ENCODE measurements at places on chromosomes 5 and 9. TPM values are rescaled to one million over a fixed set of nuclear protein-coding genes. Genes with fewer than 3 reads are reported as not detected.

- DNase-seq: no peak
Observed at GRCh38 chr9:78286946-78287388, 10.0 kb upstream of the PSAT1 start.

- DNase-seq: no peak
Observed at GRCh38 chr9:113179839-113180238, 29.0 kb downstream of the SLC31A2 start.

DNA sequence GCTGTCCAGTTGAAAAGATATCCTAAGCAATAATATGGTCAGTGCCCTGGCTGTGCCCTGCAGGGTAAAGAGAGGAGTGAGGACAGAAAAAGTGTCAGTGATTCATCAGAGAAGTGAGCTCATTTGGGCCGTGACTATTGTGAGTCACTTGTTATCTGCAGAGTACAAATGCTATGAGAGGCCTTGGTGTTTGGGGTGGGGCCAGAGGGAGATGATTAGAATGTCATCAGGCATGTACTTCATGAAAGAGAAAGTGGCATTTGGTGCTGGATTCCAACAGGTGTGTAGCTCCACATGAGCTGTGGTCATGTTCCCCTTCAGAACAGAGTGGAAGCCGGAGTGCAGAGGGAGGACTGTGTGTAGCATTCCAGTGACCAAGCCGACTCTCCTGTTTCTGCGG, 174.1 kb downstream of the KDM4C start:
- no peak for DNase-seq

DNA sequence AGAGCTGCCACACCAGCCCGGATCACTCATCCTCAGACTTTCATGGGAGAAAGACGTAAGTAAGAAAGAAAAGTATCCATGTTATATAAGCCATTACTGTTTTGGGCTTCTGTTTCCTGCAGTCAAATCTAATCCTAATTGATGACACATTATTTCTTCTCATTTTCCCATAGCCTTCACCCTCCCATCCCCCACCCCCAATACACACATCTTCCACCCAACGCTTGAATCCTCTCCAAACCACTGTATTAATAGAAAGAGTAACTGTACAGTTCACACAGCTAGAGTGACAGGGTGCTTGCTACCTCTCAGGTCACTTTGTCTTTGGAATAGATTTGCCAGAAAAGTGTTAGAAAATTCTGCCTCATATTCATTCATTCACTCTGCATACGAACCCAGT, 69.3 kb upstream of the IL17B start:
- DNase-seq: no peak

- DNase-seq: no peak
Observed at GRCh38 chr9:125434986-125435775, 173.6 kb downstream of the GAPVD1 start.

- no peak for DNase-seq
Observed at GRCh38 chr9:33379666-33380389, 22.5 kb downstream of the AQP7 start.

DNA sequence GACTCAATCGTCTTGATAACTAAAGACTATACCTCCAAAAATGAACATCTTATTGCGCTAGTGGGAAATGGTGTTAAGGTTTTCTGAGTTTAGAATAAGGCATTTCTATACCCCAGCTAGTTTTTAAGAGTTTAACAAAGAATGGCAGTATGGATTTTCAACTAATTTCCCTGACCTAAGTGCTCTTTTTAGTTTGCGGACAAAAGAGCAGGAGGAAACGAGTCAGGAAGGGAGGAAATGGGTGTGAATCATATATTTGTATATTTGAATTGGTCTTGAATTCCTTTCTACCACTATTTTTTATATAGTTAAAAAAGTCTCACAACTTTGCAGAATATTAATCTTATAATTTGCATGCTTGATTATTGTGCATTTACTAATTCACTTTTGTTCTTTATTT, 516.3 kb upstream of the ZNF608 start:
- DNase-seq: no peak

DNA sequence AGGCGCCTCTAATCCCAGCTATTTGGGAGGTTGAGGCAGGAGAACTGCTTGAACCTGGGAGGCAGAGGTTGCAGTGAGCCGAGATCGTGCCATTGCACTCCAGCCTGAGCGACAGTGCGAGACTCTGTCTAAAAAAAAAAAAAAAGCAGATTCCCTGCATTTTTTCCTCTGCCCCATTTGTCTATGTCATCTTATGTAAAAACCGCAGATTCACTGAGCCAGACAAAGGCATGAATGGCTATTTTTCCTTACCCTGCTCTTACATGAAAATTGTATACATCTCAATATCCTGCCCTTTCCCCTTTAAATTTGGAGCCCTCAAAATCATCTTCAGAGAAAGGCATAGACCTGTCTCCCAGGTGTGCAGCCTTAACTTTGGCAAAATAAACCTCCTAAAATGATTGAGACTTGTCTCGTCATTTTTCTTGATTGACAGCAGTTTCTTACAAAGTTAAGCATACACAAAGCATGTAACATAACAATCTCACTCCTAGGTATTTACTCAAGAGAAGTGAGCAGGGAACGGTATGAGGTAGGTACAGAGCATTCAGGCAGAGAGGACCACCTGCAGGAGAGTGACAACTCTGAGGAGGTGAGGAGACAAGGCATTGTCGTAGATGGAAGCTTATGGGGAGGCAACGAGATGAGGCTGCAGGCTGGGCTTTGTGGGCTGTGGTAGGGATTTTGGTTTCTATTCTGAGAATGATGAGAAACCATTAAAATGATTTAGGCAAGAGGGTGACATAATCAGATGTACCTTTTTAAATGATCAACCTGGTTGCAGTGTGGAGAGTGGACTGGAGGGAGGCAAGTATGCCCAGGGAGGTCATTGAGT, 65.7 kb upstream of the IL6ST start:
- no peak for DNase-seq

DNA sequence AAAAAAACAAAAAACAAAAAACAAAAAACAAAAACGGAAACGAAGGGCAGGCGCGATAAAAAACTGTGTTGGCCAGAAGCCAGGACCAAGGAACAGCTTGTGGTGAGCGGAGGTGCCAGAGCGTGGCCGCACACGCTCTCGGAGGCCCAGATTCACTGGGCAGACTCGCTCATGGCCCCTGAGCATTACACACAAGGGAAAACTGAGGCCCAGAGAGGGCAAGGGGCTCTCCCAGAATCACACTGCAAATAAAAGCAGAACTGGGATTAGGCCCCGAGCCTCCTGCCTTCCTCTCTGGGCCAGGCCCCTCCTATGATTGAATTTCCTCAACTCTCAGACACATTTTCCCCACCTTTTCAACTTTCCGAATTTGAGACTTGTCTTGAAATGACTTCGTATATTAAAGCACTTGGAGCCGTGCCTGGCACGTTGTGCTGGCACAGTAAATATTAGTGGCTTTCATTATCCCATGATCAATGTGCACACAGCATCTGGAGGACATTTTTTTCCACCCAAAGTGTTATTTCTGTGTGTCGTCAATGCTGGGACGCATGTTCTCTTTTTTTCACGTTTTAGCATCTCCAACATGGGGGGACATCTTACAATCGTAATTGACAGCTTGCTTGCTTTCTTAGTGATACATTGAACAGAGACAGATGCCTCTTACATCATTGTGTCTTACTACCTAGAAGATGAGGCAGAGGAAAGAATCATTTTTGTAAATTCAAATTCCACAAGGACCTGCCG, 7.4 kb downstream of the FIBCD1 start:
- DNase-seq: no peak

- DNase-seq: no peak
Observed at GRCh38 chr5:133935667-133935940, 32.8 kb downstream of the C5orf15 start.

- DNase-seq: no peak
Observed at GRCh38 chr9:85715587-85715986, 26.2 kb downstream of the AGTPBP1 start.

DNA sequence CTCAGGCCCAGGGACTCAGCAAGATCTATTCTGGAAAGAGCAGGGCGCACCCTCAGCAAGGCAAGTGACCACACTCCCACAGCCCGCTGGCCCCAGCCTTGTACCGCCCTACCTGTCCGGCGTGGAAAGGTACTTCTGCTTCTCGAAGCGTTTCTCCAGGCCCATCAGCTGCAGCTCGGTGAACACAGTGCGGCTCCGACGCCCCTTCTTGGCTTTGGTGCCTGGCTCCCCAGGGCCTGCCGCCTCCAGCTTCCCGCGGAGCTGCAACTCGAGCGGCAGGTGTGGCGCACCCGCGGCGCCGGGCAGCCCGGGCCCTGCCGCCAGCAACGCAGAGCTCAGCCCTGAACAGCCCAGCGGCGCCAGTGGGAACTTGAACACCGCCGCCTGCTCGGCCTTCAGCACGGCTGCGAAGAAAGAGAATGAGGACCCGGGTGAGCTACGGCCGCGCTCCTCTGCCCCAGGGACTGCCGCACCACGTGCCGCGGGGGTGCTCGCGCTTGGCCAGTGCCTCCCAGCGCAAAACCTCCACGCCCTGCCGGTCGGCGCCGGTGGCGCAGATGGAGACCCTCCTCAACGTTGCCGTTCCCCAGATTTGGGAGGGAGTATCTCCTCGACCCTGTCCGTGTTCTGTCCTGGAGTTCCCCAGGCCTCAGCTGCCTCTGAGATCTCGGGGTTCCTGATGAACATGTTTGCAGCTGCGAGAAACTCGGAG, 2.2 kb downstream of the BARX1 start:
- DNase-seq: no peak

GRCh38 chr5:2047341-2047927, 164.7 kb upstream of the IRX4 start:
- no peak for DNase-seq

DNA sequence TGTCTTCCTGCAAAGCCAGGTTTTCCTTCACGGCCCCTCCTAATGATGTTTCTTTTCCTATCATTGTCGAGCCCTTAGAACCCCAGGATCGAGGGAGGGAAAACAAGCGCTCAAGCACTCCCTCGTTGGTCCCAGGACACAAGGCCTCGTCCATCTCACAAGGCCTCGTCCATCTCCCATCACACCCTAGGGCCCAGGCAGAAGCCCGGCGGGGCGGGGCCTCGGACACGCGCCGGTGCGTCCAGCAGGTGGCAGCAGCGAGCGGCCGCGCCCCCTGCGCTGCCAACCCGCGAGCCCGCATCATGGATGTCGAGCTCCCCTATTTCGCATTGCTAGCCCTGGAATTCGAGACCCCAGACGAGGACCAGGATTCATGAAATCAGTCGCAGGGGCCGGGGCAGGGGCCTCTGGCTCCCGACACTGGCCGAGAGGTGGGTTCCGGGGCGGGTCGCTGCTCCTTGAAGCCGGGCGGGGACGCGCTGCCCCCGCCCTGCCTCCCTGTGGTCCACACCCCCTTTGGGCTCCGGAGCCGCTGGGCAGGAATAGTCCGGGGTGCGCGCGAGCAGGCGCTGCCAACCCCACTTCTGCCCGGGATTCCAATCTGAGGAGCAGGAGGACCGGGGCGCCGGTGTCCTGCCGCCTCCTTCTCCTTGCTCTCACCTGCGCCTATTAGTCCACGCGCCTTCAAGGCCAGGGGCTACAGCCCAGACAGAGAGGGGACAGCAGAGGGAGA, at the start of gene ABLIM3:
ABLIM3 (plus strand) TSS at position 270 of the 733 bp plus-strand sequence. CDS start 603 bp downstream, outside the sequence.
- peak; percentile 39 for DNase-seq

- DNase-seq: no peak
Observed at GRCh38 chr9:8869812-8870211, 1070.2 kb upstream of the DMAC1 start.

DNA sequence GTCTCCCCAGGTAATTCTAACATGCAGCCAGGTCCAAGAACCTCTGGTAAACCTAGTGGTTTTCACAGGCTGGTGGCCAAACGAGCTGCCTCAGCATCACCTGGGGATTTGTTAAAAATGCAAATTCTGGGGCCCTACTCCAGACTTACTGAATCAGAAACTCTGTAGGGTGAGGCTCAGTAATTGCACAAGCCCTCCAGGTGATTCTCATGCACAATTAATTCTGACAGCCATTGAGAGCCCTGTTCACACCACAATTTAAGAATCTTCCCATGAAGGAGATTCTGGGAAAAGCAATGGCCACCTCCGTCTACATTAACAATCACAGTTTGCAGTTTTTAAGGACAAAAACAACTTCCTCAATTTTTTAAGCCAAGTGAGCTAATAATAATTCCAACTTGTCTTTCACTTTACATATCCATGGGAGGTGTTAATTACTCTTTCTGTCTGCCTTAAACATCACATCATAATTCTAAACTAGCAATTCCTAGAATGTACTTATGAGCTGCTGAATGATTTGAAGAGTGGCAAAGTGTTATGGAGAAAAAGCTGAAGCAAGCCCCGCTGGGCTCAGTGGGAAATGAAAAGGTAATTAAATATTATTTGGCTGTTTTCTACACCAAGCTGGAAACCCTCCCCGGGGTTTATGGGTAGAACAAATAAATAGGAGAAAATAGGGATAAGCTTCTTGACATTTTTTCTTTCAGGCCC, 70.0 kb downstream of the GLDC start:
- DNase-seq: no peak

- no peak for DNase-seq
Observed at GRCh38 chr5:59683311-59683710, 210.2 kb downstream of the PDE4D start.

GRCh38 chr5:149018909-149019443, 43.9 kb downstream of the SH3TC2 start:
- DNase-seq: no peak

DNA sequence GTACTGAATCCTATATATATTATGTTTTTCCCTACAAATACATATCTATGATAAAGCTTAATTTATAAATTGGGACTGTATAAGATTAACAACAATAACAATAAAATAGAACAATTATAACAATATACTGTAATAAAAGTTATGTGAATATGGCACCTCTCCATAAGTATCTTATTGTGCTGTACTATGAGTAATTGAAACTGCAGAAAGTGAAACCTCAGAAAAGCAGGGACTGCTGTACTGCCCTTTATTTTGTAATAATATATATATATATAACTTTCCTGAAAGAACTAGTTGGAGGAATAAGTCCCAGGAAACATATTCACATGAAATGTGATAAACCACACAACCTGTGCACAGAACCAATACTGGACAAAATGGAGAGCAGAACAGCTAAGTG, 77.3 kb downstream of the PAM start:
- DNase-seq: no peak

- no peak for DNase-seq
Observed at GRCh38 chr5:168469816-168470215, 16.5 kb upstream of the RARS1 start.

DNA sequence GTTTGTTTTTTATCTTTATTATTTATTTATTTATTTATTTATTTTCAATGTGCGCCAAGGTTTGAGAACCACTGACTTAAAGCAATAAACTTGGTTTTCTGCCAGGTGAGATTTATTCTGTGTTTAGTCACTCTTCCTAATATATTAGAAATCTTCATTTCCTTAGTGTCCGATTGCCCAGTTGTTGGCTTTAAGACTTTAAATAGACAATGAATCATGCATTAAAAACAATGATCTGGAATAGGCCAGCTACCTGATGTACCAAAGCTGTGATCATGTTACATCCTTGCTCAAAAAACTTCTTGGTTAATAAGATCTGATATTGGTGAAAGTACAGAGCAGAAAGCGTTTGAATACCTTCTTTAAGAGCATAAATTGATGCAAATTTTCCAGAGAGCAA, 52.1 kb upstream of the ERBIN start:
- DNase-seq: no peak

FAM13B gene
- polyA plus RNA-seq: 68.3 TPM

ADAM19 gene
- 8.8 TPM for polyA plus RNA-seq

IFNA13 gene
- polyA plus RNA-seq: not detected

OTULINL gene
- polyA plus RNA-seq: 10.9 TPM

RNF130 gene
- 69.9 TPM for polyA plus RNA-seq

RLN2 gene
- 2.1 TPM for polyA plus RNA-seq

FAM153A gene
- polyA plus RNA-seq: 0.75 TPM

SERINC5 gene
- polyA plus RNA-seq: 58.5 TPM

SHOC1 gene
- polyA plus RNA-seq: 1.5 TPM

FIBCD1 gene
- 0.08 TPM for polyA plus RNA-seq

NMUR2 gene
- polyA plus RNA-seq: 0.15 TPM

GZMA gene
- 0.37 TPM for polyA plus RNA-seq

Data from left kidney (tissue), 8 donors.